ENCODE measurements at places on chromosomes 11 and 22. TPM values are rescaled to one million over a fixed set of nuclear protein-coding genes. Genes with fewer than 3 reads are reported as not detected.

- no peaks in the 10 kb centered on the region for H3K36me3 ChIP-seq
- no peak overlapping the region for H3K4me3 ChIP-seq
- H3K4me1 ChIP-seq, result no peaks in the 10 kb centered on the region
- H3K27me3 ChIP-seq, result no peaks in the 10 kb centered on the region
- no peak for DNase-seq
Observed at GRCh38 chr11:16177688-16178087, 178.7 kb downstream of the SOX6 start.

DNA sequence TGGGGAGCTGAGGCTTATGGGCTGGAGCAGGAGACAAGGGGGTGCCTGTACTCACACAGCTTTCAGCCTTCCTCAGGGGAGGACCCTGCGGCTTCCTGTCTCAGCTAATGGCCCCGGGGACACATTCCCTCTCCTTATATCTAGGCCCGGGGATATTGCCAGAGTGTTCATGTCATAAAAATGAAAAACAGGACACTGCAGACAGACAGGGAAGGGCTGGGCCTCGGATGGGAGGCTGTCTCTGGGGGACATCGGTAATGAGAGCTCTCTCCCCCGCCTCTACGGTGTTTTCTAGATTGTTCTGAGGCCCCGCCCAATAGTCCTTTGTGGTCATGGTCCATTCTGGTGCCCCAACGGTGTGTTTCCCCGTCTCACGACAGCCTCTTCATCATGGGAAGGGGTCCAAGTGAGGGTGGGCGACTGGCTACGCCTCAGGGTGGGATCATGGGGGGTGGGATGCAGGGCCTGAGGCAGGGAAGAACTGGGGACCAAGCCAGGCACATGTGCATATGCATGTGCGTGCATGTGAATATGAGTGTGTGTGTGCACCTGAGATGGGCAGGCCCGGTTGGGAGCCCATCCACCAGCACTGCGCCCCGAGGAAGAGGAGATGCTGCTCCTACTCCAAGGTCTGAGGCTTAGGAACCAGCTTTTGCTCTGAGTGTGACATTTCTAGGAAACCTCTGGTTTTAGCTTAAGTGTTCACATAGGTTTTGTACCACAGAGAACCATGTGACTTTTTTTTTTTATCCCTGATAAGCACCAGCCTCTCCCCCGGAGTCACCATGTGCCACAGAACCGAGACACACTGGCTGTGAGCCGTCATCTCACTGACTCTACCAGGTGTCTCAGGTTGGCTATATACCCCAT lies 5.3 kb downstream of the ARVCF start:
- no peak for DNase-seq
- peaks cover 16% of the 10 kb centered on the region for H3K27me3 ChIP-seq

- H3K36me3 ChIP-seq, result no peaks in the 10 kb centered on the region
- DNase-seq, result no peak
- no peaks in the 10 kb centered on the region for H3K27me3 ChIP-seq
- no peak overlapping the region for H3K4me3 ChIP-seq
Observed at GRCh38 chr11:77252555-77253270, 48.8 kb downstream of the GDPD4 start.

DNA sequence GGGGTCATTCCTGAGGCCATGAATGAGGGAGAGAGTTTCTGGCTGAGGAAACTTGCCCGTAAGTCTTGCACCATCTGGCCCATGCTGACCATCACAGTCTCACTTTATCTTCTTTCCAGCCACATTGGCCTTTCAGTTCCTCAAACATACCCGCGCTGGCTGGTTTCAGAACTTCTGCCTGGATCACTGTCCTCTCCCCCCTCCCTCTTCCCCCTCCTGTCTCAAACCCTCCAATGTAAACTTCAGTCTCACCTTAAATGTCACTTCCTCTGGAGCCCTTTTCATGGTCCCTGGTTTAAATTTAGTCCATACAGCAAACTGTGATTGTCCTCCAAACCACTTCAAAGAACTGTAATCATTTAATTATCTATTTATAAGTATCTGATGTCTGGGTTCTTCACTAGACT lies 3.7 kb upstream of the TMEM109 start:
- H3K27ac ChIP-seq, result peak overlapping the region; percentile 52
- H3K4me1 ChIP-seq, result peaks cover 19% of the 10 kb centered on the region
- no peaks in the 10 kb centered on the region for H3K36me3 ChIP-seq

- peaks cover 86% of the 10 kb centered on the region for H3K4me1 ChIP-seq
- H3K27ac ChIP-seq, result peak overlapping the region; percentile 77
- peak overlapping the region; percentile 73 for H3K4me3 ChIP-seq
Observed at GRCh38 chr22:23181721-23182308, 1.5 kb downstream of the BCR start.

DNA sequence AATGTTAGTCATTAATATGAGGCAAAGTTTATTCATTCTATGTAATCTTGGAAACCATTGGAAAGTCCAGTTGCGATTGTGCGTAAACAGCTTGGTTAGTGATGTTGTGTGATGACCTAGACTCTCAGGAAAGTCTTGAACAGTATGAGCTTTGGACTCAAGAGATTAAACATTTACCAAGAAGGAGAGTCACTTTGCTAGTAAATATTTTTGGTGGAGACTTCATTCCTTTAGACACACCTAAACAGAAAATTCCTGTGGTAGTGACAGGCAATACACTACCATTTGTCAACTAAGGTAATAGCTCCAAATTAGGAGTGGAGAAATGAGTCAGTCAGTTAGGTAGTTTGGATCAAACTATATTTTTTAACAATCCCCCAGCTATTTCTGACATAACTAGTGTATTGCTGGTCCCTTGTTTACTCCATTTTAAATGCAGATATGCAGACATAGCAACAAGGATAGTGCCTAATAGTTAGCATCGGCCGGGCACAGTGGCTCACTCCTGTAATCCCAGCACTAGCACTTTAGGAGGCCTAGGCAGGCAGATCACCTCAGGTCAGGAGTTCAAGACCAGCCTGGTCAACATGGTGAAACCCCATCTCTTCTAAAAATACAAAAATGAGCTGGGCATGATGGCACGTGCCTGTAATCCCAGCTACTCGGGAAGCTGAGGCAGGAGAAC lies 89.3 kb downstream of the ARHGAP42 start:
- H3K27ac ChIP-seq, result peak overlapping the region; percentile 85
- no peaks in the 10 kb centered on the region for H3K27me3 ChIP-seq
- DNase-seq, result peak; percentile 86

DNA sequence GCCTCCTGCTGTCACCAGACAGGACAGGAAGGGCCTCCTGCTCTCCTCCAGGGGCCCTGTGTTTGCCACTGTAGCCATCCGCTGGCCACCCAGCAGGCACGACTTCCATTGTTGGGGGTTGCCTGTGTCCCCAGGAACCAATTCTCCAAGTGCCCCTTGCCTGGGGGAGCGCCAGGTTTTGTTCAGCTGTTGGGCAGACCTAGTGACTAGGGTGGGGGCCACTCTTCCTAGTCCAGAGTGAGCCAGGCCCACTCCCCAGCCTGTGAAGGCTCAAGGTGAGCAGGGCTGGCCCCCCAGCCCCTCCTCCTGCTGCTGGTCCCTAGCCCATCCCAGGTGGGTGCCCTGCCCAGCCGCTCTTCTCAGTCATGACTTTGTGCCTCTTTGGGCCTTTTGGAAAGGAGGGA lies 30.9 kb downstream of the OSBPL5 start:
- H3K27ac ChIP-seq, result no peak overlapping the region
- peaks cover 58% of the 10 kb centered on the region for H3K4me1 ChIP-seq
- peaks cover 6% of the 10 kb centered on the region for H3K36me3 ChIP-seq

DNA sequence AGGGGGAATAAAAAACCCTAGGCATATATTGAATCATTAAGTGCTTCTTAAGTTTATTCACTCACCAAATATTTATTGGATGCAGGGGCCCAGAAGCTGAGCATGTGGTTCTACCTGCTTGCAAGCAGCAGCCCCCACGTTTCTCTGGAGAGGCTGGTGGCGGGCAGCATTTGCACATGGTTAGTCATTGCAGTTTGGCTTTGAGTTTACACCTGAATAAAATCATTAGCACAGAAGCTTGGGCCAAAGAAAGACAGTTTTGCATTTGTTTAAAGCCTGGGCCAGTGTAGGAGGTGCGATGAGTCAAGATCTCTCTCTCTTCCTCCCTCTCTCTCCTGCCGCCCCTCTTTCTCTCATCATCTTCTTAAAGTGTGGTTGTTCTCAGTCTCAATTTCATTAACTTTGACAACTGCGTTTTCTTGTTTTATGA lies 72.6 kb downstream of the C22orf31 start:
- H3K4me3 ChIP-seq, result no peak overlapping the region
- H3K4me1 ChIP-seq, result peaks cover 8% of the 10 kb centered on the region
- H3K36me3 ChIP-seq, result peaks cover 6% of the 10 kb centered on the region
- H3K27me3 ChIP-seq, result no peaks in the 10 kb centered on the region

DNA sequence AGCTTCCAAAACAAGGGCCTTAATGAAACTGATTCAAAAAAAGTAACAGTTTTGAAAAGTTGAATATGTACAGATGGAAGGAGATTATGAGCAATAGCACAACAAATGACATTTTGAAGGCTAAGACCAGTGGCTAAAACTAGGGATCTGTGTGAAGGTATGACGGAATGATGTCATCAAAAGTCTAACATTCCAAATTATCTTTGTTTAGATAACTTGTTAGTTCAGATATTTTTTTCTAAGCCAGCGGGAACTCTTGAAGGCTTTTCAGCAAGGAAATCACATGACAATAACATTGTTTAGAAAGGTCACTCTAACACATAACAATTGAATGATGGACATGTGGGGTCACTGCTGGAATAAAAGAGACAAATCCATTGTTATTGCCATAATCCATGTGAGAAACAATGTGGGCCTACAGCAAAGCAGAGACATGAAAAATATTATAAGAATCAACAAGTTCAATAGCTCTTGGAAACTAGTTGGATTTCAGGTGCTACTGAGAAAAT lies 260.5 kb downstream of the CASP12 start:
- H3K4me1 ChIP-seq, result no peaks in the 10 kb centered on the region
- no peaks in the 10 kb centered on the region for H3K36me3 ChIP-seq
- no peaks in the 10 kb centered on the region for H3K27me3 ChIP-seq
- DNase-seq, result no peak
- no peak overlapping the region for H3K4me3 ChIP-seq
- no peak overlapping the region for H3K27ac ChIP-seq

GRCh38 chr11:86869966-86870570 lies 69.7 kb downstream of the PRSS23 start:
- H3K4me3 ChIP-seq, result no peak overlapping the region
- DNase-seq, result peak; percentile 50
- H3K27me3 ChIP-seq, result no peaks in the 10 kb centered on the region
- H3K27ac ChIP-seq, result no peak overlapping the region
- H3K36me3 ChIP-seq, result no peaks in the 10 kb centered on the region

- H3K27me3 ChIP-seq, result no peaks in the 10 kb centered on the region
- no peaks in the 10 kb centered on the region for H3K4me1 ChIP-seq
- no peak for DNase-seq
- H3K36me3 ChIP-seq, result no peaks in the 10 kb centered on the region
- H3K4me3 ChIP-seq, result no peak overlapping the region
Observed at GRCh38 chr11:41118521-41118920, 340.9 kb downstream of the LRRC4C start.

DNA sequence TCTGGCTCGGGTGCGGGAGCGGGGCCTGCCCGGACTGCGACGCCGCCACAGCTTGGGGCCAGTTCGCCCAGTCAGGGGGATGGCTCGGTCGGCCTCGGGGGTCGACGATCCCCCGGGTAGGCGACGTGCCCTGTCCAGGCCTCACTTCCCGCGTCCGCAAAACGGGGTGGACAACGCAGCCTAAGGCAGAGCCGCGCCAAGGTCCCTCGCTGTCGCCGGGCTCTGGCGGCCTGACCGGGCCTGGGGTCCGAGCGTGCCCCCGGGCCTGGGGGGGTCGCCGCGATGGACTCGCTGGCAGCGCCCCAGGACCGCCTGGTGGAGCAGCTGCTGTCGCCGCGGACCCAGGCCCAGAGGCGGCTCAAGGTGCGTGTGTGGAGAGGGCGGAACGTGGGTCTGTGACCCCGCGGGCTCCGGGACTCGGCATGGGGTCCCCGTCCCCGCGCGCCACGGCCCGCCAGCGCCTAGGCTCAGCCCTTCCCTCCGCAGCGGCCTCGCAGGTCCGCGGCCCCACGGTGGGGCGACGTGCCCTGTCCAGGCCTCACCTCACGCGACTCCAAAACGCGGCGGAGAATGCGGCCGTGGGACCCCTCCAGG lies 4.2 kb downstream of the SEPTIN5 start:
- H3K27me3 ChIP-seq, result peaks cover 56% of the 10 kb centered on the region
- H3K27ac ChIP-seq, result peak overlapping the region; percentile 2
- H3K4me3 ChIP-seq, result peak overlapping the region; percentile 59
- no peak for DNase-seq
- peaks cover 32% of the 10 kb centered on the region for H3K36me3 ChIP-seq

Gene OR8D2
- total RNA-seq, result not detected

Gene SCGB1D2
- total RNA-seq, result not detected

Gene SCARF2
- 42.9 TPM for total RNA-seq

Gene GPHA2
- total RNA-seq, result not detected

Gene PAMR1
- total RNA-seq, result not detected
